ENCODE measurements at places on chromosomes 1 and 21. TPM values are rescaled to one million over a fixed set of nuclear protein-coding genes. Genes with fewer than 3 reads are reported as not detected.

DNA sequence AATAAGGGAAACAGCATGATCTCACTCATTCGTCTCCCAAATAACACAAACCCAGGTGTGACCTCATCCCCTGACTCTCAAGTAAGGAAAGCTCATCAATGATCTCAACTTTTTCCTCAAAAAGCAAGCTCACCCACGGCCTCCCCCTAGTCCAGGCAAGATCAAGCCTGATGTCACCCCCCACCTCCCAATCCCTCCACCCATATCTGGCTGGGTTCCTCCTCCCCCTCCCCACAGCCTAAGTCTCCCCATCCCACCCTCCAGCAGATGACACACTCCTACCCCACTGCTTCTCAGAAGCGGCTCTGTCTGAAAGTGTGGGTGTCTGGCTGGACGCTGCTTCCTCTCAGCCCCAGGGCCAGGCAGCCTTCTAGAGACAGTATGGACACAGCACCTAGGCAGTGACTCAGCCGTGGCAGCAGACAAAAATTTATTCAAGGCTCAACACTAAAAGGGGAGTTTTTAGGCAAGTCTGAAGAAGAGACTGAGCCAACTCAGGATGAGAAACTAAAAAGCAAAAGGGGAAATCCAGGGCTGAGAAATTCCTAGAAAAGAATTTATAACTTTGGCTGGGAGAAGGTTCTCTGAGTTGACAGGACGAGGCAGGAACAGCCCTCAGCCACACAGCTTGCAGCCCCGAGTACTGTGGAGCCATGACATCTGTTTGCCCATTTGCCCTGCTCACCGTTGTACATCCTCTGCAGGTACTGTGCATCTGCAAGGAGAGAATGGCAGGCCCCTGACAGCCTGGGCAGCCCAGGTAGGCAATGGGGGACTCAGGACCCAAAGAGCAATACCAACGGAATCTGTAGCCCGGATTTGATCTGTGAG is 81.6 kb upstream of the LRRC8D start:
- DNase-seq: no peak

CYB561D1 gene
- total RNA-seq: 6.5 TPM

GRCh38 chr1:84062496-84062895 is 63.6 kb upstream of the TTLL7 start:
- no peak for DNase-seq

GRCh38 chr1:42239555-42239954 is 75.0 kb upstream of the GUCA2A start:
- no peak for DNase-seq

NBPF26 gene
- 9.9 TPM for total RNA-seq

KCTD3 gene
- total RNA-seq: 39.3 TPM

FAM72C gene
- 6.0 TPM for total RNA-seq

- no peak for DNase-seq
These were observed 51.0 kb upstream of the GORAB start for GRCh38 chr1:170481000-170481399.

DNA sequence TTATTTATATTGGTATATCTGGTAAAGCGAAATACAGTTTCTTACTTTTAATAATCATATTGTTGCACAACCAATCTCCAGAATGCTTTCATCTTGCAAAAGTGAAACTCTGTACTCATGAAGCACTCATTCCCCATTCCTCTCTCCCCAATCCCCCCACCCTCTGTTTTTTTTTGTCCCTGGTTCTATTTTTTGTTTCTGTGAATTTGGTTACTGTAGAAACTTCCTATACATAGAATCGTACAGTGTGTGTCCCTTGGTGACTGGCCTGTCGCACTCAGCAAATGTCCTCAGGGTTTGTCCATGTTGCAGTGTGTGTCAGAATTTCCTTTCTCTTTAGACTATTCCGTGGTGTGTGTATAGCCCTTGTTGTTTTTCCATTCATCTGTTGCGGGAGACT is 7.9 kb upstream of the NLRP3 start:
- DNase-seq: no peak

- no peak for DNase-seq
These were observed 1.5 kb upstream of the LAX1 start for GRCh38 chr1:203763505-203763904.

- DNase-seq: no peak
These were observed 137.8 kb downstream of the RWDD3 start for GRCh38 chr1:95371666-95372282.

DNA sequence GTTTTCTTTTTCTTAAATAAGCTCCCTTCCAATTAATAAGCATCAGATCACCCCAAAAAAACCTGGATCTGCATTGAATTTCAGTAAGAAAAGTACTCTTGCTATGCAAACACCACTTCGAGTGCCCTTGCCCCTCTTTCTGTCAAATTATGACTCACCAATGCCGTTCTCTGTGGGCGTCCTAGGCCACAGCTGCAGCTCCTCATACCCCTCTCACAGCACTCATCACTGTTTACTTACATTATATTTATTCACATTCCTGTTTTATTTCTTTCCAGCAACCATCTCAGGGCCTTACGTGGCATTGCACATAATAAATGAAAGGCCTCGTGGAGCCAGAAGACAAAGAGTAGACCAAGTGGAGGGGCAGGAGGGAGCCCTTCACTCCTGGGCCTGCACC is 99.1 kb upstream of the CTTNBP2NL start:
- DNase-seq: no peak

FMO3 gene
- total RNA-seq: not detected

- peak; percentile 95 for DNase-seq
These were observed at the start of gene LMOD1 for GRCh38 chr1:201946224-201946908. TSS of gene LMOD1 (minus strand) at chr1:201946548. CDS start at chr1:201946340, 208 bp downstream.

GRCh38 chr1:174160109-174160473 is 771 bp downstream of the RABGAP1L start:
- peak; percentile 42 for DNase-seq

SELE gene
- total RNA-seq: not detected

- no peak for DNase-seq
These were observed 12.6 kb downstream of the COL6A1 start for GRCh38 chr21:45994086-45994661.

PDE4B gene
- total RNA-seq: 18.6 TPM

DNA sequence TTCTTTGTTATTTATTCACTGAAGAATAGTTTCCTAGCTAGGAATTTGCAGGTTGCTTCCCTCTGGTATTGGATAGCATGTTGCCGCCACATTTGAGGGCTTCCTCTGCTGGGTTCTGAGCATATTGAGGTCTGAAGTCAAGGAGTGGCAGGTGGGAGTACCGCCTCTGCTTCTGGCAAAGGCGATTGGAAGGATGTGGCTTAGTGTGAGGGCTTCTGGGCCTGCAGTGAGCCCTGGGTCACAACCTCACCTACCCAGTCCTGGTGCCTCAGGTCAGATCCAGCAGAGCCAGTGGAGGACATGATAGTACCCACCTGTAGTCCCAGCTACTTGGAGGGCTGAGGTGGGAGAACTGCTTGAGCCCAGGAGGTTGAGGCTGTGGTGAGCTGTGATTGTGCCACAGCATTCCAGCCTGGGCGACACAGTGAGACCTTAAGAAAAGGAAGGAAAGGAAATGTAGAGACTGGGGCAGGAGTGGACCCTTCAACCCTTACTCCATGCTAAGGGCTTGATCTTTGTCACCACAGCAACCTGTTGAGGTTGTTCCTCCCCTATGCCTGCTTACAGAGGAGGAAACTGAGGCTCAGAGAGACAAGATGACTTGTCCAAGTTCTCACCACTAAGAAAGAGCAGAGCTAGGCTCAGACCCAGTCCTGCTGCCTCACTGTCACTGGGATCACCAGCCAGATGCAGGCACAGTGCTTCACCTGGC is 22.8 kb downstream of the A3GALT2 start:
- DNase-seq: no peak

DNA sequence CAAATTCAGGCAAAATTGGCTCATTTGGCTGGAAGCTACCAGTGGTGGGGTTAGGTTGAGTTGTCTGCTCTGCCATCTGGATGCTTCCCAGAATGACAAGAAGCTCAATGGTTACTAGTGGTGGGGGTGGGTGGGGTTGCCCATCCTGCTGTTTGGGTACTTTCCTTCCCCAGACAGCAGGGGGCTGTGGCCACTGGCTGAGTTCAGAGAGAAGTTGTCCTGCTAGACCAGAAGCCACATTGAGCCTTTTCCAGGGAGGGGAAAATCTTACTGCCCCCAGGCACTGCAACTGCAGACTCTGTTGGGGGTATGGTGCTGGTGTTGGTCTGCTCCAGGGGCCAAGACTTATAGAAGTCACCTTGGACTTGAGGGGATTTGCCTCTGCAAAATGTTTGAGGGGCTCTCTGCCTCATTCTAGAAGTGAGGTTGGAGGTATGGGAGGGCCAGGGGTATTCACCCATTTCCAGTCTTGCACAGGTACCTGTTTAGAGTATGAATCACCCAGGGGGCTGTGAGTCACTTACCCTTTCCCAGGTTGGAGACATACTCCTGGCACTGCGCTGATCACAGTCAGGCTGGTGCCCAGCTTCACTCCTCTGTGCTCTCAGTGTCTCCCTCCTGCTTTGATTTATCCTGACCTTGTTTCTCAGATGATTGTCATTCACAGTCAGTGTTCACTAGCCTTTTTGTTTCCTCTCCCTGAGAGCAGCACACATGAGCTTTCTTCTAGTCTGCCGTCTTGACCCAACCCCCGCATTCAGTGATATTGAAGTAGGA is 89.1 kb upstream of the NEGR1 start:
- DNase-seq: peak; percentile 34
